Activated CD8-positive, alpha-beta memory T cell treated with anti-CD3 and anti-CD28 coated beads for 1 hour (primary cell): ENCODE measurements at places on chromosomes 7 and 10.

- DNase-seq, result no peak
Measured at GRCh38 chr10:63054889-63055611, 78.1 kb upstream of the NRBF2 start.

DNA sequence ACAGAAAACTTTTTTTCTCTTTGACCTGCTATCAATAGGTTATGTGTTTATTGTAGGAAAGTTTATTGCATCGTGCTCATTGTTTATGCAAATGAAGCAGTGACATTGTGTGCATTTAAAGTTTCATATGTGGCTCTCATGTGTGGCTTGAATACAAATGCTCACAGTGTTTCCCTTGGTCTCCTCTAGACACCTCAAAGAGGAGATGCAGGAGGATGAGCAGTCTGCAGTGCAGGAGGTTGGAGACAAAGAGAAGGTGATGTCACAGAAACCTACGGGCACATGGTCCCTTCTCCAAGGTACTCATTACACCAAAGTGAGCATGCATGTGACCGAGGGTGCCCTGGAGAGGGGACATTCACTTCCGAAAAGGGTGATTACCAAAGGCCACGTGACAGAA is 430.2 kb downstream of the INHBA start:
- no peak for DNase-seq

DNA sequence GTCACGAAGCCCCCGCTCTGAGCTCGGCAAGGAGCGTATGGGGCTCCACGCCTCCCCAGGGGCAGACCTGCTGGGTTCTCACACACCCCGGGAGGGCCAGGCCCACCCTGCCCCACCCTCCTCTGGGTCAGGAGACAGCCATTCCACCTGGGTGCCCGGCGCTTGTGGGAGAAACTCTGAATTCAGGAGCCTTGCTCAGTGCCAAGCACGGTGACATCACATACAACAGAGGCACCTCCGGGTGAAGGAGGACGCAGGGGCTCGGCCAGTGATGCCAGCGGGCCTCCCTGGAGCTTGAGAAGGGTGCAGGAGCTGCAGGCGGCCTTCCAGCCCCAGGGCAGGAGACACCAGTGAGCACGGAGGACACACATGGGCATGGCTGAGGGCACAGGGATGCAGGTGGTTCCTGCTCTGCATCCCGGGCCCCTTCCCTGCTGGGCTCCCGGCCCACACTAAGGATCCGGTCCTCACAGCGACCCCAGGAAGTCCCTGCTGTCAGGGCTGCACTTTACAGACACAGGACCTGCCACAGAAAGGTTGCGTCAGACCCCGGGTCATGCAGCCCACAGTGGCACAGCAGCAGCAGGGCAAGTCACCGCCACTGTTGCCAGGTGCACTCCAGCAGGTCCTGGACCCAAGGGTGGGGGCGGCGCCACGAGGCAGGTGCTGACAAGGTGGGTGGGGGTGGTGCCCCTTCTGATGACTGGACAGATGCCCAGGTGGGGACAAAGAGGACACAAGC is 108.0 kb downstream of the MAD1L1 start:
- no peak for DNase-seq

GRCh38 chr10:80528185-80528700 is 9.5 kb upstream of the SH2D4B start:
- DNase-seq, result no peak

GRCh38 chr10:22294694-22295093 is 21.5 kb upstream of the COMMD3 start:
- no peak for DNase-seq

GRCh38 chr10:63780101-63780500 is 258.9 kb downstream of the REEP3 start:
- DNase-seq, result no peak

- no peak for DNase-seq
Measured at GRCh38 chr10:123213192-123213591, 59.0 kb downstream of the BUB3 start.

GRCh38 chr7:143410521-143411004 is 1.9 kb upstream of the EPHA1 start:
- no peak for DNase-seq
